ENCODE measurements at places on chromosomes 16 and 17.

GRCh38 chr17:36890398-36891168 lies 46.7 kb upstream of the LHX1 start:
- no peak for DNase-seq

GRCh38 chr17:72514891-72515290 lies 394.1 kb downstream of the SOX9 start:
- DNase-seq = peak; percentile 73

DNA sequence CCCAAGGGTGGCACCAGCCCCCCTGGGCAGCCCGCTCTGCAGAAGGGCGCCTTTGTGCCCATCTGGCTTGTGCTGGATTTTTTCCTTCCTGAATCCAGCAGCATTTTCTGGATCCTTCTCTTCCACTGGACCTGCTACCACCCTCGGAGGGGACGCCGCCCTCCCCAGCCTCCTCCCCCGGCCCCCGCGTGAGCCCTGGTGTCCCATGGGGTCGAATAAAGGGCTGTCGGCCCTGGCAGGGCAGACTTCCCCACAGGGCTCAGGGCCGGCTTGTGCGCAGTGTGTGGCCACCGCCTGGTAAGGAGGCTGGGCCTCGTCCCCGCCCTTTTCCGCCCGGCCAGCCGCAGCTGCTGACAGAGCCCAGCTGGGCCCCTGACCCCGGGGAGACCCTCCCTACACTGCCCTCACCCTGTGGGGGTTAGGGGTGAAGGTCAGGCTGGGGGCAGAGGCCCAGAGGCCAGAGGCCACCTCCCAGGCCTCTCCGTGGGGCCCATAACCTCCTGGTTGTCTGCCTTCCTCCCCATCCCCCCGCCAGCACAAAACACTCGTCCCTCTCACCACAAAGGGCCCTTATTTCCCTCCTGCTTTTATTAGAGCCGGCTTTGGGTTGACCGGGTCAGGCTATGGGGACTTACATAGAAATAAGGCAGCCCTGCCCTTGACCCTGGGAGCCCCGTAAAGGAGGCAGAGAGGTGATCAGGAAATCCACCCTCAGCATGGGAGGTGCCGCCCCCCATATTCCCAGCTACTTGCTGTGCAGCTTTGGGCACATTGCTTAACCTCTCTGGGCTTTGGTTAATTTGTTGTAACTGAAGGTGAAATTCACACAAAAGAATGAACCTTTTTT lies 179.3 kb upstream of the CIBAR2 start:
- no peak for DNase-seq

DNA sequence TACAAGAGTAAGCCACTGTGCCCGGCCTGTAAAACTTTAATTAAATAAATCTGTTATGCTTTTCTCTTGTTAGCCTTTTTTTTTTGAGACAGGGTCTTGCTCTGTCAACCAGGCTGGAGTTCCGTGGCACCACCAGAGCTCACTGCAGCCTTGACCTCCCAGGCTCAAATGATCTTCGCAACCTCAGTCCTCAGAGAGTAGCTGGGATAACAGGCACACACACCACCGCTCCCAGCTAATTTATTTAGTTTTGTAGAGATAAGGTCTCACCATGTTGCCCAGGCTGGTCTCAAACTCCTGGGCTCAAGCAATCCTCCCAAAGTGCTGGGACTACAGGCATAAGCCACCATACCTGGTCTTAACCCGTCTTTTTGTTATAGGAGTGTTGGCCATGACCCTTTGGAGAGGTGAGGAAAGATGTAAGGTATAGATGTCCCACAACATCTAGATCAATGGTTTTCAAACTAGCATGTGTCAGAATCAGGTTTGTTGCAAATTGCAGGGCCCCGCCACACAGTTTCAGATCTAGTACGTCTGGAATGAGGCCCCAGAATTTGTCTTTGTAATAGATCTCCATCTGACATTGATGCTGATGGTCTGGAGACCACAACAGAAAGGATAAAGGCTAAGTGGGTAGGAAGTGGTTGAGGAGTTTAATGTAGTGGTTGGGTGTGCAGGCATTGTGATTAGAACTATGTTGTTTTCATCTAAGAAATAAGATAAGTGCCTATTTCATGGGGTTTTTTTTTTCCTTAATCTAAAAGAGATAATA lies 4.3 kb upstream of the GGA2 start:
- DNase-seq = no peak

GRCh38 chr17:45320349-45320930 lies 3.6 kb upstream of the MAP3K14 start:
- DNase-seq = peak; percentile 87

- DNase-seq = no peak
Measured at GRCh38 chr16:966035-966434, 4.7 kb downstream of the LMF1 start.

GRCh38 chr16:89595330-89596060 lies 17.9 kb upstream of the DPEP1 start:
- no peak for DNase-seq

DNA sequence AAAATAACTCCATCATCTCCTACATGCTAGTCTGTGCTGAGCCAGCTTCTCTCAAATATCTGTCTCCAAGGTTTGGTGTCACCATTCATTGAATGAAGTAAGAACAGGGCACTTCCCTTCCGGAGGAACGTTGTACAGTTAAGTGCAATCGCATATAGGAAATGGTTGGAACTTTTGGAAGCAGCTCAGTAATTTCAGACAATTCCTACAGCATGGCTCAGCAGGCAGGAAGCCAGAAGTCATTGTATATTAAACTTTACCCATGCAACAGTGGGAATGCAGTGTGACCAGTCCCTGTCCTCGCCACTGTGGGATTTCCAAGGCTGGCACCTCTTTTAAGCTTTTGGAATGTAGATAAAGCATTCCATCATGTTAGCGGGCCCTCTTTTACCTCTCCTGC lies 51.1 kb upstream of the MYH2 start:
- peak; percentile 84 for DNase-seq

- DNase-seq = no peak
Measured at GRCh38 chr16:74736531-74737157, 36.0 kb upstream of the MLKL start.

DNA sequence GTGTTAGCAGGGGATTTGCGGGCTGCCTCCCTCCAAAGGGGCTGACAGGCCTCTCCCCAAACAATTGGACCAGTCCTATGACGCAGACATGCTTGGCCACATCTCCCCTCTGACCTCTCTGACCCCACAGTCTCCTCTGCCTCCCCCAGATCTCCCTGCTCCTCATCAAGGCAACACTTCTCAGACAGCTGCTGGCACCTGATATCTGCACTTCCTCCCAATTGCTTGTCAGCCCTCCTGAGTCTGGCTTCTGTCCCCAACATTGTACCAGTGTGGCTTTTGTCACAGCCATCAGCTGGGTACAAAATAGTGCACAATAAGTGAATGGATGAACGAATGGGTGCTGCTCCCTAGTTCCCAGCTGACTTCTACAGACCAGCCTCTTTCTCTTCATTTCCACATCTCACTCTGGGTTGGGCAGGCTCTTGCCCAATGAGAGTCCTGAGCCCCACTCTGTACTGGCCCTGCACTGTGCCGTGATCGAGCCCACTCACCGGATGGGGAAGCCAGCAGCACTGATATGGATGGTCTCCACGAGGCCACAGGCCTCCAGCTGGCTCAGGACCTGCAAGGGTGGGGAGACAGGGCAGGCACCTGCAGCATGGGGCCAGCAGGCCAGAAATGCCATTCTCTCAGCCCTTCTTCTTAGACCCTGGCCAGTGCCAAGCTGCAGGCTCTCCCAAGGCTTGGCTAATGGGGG lies 17.1 kb downstream of the ZNHIT3 start:
- DNase-seq = no peak

GRCh38 chr16:54579106-54579728 lies 292.6 kb upstream of the IRX3 start:
- DNase-seq = no peak

- no peak for DNase-seq
Measured at GRCh38 chr17:62405451-62405850, 18.2 kb upstream of the METTL2A start.

- DNase-seq = peak; percentile 98
Measured at GRCh38 chr17:33012522-33013033, 20.9 kb downstream of the SPACA3 start.

DNA sequence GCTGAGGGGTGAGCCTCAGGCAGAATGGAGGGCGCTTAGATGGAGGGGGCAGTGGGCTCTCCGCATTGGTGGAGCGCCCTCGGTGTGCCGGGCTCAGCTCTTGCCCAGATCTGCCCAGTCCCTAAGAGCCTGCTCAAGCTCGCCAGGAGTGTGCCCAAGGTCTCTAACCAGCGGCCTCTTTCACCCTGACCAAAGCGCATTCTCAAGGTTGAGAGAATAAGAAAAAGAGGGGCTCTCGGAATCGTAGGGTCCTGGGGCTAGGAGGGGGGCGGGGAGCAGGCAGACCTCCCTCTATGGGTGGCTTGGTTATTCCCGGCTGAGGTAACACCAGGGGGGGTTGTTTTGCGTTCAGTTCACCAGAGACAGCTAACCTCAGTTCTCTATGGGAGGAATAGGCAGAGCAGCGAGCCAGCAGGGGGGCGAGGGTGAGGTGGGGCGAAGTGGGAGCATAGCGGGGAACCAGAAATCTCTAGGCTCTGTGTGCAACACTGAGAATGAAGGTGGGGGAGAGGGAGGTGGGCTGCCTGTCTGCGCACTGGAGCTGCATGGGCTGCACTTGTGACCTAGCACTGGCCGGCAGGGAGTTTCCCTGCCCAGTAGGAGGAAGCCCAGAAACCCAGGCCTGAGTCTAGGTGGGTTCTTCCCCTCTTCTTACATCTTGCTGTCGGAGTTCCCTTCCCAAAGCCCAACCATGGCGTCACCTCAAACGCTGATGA lies 3.0 kb downstream of the TMEM132E start:
- DNase-seq = no peak

GRCh38 chr17:51761105-51761504 lies 397.4 kb downstream of the CA10 start:
- DNase-seq = no peak

- DNase-seq = no peak
Measured at GRCh38 chr17:57513569-57513968, 231.5 kb downstream of the CCDC182 start.

DNA sequence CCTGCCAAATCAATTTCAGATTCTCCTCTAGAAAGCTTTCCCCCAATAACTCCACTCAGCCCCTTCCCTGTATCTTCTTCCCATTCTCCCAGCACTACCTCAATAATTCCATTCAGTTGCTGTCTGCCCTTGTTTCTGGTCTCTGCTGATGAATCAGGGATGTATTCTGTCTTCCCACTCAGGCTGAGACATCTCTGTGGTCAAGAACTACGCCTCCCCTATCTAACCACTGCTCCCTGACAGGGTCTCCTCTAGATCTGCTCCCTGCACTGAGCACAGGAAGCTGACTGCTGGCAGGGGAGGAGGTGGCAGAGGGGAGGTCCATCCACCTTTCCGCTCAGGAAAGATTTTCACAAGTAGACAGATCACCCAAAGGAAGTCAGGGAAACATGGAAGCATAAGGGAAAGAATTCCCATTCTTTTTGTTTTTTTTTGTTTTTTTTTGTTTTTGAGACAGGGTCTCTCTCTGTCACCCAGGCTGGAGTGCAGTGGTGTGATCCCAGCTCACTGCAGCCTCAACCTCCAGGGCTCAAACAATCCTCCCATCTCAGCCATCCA lies 16.9 kb upstream of the SP2 start:
- peak; percentile 82 for DNase-seq

GRCh38 chr16:71311553-71312158 lies 22.5 kb upstream of the CMTR2 start:
- DNase-seq = peak; percentile 16

- DNase-seq = no peak
Measured at GRCh38 chr17:68422821-68423220, 34.5 kb downstream of the WIPI1 start.

GRCh38 chr16:46790599-46791270 lies 40.2 kb downstream of the C16orf87 start:
- no peak for DNase-seq

DNA sequence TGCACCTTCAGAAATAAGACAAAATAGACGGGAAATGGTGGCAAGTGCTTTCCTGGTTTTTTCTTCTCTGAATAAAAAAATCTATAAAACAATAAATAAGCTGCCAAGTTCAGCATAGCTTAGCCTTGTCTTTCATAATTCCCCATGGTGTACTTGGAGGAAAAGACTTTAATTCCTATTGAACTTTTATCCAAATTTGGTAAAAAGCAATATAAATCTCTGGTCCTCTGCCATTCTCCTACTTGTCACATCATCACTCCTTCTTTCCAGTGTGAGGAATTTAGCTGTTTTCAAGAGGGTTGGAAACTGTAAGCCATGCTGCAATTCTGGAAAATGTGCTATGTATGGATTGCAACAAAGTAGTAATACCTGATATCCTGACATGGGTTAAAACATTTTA lies 551.8 kb upstream of the KIF2B start:
- peak; percentile 1 for DNase-seq

- no peak for DNase-seq
Measured at GRCh38 chr16:85152414-85153030, 40.2 kb upstream of the CIBAR2 start.

GRCh38 chr16:26578748-26579147 lies 488.0 kb upstream of the C16orf82 start:
- DNase-seq = no peak

GRCh38 chr17:11598274-11599221 lies at the start of gene DNAH9:
Gene DNAH9 (plus strand): TSS chr17:11598470. CDS start chr17:11598499, 29 bp downstream.
- peak; percentile 78 for DNase-seq

- no peak for DNase-seq
Measured at GRCh38 chr16:20401475-20402016, 3.0 kb downstream of the PDILT start.

- peak; percentile 65 for DNase-seq
Measured at GRCh38 chr16:4847774-4848587, 700 bp downstream of the UBN1 start.

DNA sequence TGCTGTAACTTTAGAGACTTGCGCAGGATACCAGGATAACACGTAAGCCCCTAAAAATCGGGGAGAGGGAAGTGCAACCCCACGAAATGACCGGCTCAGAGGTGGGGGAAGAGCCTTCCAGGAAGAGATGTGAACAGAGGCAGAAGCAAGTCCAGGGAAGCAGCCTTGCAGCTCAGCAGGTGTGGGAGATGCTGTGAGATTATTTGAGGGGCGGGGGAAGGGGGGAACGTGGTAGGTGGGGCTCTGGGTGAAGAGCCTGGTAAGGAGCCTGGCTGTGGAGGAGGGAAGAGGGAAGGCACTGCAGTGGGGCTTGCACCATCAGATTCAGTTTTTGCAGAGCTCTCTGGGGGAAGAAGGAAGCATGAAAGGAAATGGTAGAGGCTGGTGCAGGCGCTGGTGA lies 95.4 kb upstream of the CACNG5 start:
- no peak for DNase-seq

DNA sequence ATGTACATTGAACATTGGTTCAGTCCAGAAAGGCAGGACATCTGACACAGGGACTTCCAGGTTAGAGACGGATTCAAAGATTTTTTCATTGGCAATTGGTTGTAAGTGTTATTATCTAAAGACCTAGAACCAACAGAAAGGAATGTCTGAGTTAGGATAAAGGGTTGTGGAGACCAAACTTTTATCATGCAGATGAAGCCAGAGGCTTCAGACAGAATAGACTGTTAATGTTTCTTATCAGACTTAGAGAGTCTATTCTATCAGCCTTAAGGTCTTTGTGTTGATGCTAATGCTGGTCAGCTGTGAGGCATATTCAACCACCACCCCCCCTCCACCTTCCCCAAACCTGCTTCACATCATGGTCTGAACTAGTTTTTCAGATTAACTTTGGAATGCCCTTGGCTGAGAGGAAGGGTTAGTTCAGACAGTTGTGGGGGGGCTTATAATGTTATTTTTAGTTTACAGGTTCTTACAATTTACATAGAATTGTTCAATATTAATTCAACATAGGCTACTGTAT lies 2.1 kb upstream of the ITGB3 start:
- no peak for DNase-seq

GRCh38 chr16:27359051-27359450 lies 42.9 kb upstream of the IL21R start:
- no peak for DNase-seq

GRCh38 chr17:45170931-45171337 lies 9.3 kb downstream of the HEXIM2 start:
- peak; percentile 65 for DNase-seq

GRCh38 chr16:19419698-19420075 lies 2.0 kb downstream of the TMC5 start:
- peak; percentile 11 for DNase-seq
